AG09319 (cell line): ENCODE measurements at places on chromosomes 5 and 9.

DNA sequence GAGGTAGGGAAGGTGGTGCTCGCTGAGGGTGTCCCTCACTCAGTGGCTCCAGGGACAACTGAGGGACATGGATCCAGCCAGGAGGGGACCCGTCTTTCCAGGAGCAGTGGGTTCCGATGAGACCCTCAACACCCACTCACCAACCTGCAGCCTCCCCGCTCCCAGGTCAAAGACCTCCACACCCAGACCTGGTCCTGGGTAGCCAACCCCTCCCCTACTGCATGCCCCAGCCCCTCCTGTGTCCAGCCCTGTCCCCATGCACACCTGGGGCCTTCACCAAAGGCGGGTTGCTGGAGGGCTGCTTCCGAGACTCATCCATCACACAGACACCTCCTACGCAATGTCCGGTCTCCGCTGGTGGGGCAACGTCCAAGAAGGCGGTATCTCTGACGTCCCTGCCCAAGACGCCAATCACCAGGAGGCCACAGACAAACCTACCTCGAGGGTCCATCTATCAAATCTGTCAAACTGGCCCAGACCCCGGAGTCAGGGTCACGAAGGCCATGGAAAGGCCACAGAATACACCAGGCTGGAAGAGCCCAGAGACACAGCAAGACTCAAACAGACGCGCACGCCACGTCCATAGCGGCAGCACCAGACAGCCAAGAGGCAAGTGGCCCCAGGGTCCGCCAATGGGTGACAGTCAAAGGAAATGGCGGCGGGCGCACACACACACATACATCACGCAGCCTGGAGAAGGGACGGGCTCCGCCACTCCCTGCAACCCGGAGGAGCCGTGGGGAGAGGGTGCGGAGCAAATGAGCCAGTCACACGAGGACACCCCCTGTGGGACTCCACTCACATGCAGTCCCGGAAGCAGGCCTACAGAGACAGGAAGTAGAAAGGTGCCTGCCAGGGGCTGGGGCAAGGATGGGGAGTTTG lies 10.8 kb downstream of the NACC2 start:
- no peak for DNase-seq

- no peak for DNase-seq
Measured at GRCh38 chr9:129435988-129436717, 184.7 kb downstream of the C9orf50 start.

- DNase-seq, result no peak
Measured at GRCh38 chr9:131755541-131756198, 15.8 kb upstream of the RAPGEF1 start.

- no peak for DNase-seq
Measured at GRCh38 chr5:113205323-113205722, 228.7 kb downstream of the DCP2 start.

- peak; percentile 14 for DNase-seq
Measured at GRCh38 chr5:56350597-56351170, 117.6 kb upstream of the ANKRD55 start.

DNA sequence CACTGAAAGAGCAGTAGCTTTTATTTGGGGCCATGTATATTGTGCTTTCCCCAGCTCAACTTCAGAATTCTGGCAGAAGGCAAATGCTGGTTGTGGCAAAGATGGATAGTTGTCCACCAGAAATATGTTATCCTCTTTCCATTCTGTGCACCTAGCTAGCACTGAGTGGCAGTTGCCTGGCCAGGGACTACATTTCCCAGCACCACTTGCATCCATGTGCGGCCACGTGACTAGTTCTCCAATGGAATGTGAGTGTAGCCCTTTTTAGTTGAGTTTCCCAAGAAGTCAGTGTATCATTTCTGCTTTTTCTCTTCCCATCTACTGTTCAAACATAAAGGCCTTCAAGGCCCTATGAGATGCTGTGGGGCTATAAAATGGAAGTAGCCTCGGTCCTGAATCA lies 354.0 kb upstream of the CLINT1 start:
- no peak for DNase-seq

GRCh38 chr9:116855881-116856662 lies 169.0 kb downstream of the TRIM32 start:
- DNase-seq, result no peak

GRCh38 chr5:56737002-56737621 lies 78.2 kb upstream of the MAP3K1 start:
- no peak for DNase-seq

GRCh38 chr9:34010979-34011378 lies 37.7 kb downstream of the UBAP2 start:
- no peak for DNase-seq

- peak; percentile 78 for DNase-seq
Measured at GRCh38 chr9:91164724-91165520, 196.8 kb downstream of the AUH start.

DNA sequence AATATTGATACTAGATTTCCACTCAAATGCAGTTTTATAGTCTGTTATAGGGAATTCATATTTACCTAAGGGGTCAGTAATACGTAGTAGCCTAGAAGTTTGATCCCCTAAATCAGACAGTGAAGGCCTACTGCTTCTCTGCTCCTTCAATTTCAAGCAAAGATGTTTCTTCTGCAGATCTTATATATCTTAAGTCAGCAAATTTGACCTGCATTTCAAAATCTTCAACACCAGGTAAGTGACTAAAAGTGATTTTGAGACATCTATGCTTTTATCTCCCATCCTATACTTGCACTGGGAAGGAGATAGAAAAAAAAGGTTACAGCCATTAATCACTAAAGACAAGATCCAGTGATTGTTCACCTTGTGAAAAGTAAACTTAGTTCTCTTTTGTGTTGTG lies 363.9 kb downstream of the PTPRD start:
- DNase-seq, result no peak

- DNase-seq, result no peak
Measured at GRCh38 chr9:104339692-104340091, 164.4 kb upstream of the OR13F1 start.

GRCh38 chr9:112446080-112446479 lies 40.5 kb upstream of the KIAA1958 start:
- DNase-seq, result no peak

DNA sequence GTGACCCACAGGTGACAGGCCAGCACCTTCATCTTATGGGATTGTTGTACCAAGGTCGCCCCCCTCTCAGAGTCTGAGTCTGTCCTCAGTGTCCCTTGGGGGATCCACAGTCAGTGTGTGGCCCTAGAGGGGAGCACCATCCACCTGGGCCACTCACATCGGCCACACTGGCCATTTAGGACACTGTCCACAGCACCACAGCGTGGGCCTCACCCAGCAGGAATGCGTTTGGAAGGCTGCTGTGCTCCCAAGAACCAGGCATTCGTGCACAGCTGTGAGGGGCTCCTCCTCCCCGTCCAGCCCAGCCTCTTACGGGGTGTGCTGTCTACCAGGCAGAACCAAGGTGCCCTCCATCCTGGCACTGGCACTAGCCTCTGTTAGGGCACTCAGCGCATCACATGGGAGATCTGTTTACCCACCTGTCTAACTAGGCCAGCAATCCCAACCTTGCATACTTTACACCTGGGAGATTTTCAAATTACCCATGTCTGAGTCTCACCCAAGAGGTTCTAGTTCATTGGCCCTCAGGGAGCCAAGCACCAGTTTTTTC lies 24.5 kb upstream of the UBE2QL1 start:
- no peak for DNase-seq

GRCh38 chr9:91836515-91836914 lies 113.5 kb downstream of the ROR2 start:
- no peak for DNase-seq

- DNase-seq, result peak; percentile 53
Measured at GRCh38 chr5:54063817-54064216, 246.6 kb downstream of the ARL15 start.

- no peak for DNase-seq
Measured at GRCh38 chr5:1199649-1200494, 1.5 kb upstream of the SLC6A19 start.

DNA sequence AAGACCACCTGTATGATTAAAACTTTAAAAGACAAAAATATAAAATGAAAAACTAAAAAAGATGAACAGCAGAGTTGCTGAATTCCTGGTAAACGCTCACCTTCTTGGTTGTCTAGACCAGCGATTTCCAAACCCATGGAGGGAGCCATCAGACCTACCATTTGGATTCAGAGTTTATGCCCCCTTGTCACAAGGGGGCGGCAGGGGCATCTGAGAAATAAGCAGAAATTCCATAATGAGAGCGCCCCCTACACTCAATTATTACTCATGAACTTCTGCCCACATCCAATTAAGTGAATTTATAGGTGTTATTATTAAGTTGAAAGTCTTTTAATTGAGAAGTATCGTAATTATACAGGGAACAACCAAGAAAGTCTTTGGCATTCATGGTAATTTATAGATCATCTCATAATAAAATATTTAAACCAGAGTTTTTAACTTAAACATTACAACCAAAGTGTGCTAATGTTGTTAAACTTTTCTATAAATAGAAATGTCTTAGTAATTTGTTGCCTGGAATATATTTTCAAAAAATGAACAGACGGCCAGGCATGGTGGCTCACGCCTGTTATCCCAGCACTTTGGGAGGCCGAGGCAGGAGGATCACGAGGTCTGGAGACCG lies 35.2 kb upstream of the SPATA31C2 start:
- DNase-seq, result peak; percentile 44

DNA sequence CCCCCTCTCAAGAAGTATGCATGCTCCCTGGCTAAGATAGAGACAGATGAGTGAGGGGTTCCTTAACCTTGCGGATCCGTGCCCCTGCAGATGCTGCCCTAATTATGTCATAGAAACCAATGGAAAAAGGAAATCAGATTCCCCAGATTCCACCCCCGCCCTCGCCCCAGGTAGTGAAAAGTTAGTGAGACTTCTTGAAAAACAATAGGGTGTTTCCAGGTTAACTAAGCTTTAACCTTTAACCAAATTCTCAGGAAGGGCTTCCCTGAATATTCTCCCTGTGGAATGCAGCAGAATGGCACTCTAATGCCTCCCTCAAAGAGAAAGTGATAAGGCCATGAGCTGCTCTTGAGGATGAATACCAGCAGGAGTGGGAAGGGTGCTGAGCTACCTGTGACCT lies 116.0 kb upstream of the RANBP3L start:
- no peak for DNase-seq

GRCh38 chr5:123709422-123709821 lies 197.4 kb downstream of the CSNK1G3 start:
- no peak for DNase-seq

GRCh38 chr9:22343218-22343611 lies 103.4 kb upstream of the DMRTA1 start:
- no peak for DNase-seq

DNA sequence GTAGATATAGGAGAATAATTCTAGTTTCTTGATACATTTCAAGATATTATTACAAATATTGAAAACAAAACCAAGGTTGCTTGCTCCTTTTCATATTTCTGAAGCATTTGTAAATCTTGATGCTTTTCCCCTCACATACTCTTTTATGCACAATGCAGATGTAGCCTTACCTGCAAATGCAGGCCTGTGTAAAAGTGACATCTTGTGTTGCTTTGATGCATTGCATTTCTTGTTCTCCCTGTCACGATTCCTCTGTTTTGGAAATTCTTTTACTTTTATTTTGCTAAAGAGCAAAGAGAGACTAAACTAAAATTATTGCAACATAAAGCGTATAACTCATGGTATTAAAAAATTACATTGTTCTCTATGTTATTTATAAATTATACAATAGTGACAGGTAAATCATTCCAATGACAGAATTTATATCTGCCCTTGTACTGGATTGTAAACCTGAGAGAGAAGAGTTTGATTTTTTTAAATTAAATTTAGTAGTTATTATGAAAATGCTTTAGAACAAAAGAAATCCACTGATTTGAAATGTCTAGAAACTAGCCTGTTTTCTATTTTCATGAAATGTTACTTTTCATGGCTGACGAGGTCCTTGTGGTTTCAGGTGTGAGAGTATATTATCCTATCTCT lies 970.0 kb downstream of the MAT2B start:
- no peak for DNase-seq

DNA sequence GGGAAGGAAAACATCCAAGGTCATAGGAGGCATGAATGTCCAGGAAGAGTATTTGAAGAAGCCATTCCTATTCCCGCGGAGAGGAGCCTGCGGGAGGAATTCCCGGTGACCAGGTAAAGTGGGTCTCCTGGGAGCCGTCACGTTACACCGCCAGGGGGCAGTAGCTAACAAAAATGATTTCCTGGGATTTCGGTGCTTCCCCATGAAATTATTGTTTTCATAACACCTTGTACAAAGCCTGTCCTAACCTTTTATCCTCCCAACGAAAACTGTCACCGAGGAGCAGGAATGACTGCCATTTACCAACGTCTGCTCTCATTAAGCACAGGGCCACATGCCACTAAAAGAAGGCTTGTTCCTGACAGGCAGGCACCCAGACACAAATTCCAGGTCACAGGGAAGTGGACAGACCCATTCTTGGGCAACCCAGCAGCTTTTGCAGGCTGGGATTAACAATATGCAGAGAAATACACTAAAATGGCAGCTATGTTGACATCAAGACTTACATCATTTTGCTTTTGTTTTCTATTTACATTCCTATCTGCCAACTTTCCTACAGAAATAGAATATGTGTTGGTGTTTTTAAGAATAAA lies 41.2 kb upstream of the CTSL start:
- no peak for DNase-seq

DNA sequence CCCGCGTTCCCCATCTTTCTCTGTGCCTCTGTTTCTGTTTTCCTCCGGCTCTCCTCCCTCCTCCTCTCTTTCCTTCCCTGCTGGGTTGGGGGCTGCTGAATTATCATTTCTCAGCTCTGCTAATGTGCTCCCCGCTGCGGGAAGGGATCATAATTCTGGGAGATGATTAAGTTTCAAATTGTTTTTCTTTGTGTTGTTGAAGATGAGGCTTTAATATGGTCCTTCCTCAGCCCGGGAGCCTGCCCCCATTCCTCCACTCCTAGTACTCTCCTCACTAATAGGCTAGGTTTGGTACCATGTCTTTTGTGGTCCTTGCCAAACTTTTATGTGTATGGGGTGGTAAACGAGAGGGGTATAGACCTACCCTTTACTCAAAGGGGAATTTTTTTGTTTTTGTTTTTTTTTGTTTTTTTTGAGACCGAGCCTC lies 5.7 kb upstream of the PCDH1 start:
- DNase-seq, result no peak

- DNase-seq, result no peak
Measured at GRCh38 chr5:151154931-151155774, 2.4 kb downstream of the ANXA6 start.
